ENCODE measurements at places on chromosomes 6 and 20.

DNA sequence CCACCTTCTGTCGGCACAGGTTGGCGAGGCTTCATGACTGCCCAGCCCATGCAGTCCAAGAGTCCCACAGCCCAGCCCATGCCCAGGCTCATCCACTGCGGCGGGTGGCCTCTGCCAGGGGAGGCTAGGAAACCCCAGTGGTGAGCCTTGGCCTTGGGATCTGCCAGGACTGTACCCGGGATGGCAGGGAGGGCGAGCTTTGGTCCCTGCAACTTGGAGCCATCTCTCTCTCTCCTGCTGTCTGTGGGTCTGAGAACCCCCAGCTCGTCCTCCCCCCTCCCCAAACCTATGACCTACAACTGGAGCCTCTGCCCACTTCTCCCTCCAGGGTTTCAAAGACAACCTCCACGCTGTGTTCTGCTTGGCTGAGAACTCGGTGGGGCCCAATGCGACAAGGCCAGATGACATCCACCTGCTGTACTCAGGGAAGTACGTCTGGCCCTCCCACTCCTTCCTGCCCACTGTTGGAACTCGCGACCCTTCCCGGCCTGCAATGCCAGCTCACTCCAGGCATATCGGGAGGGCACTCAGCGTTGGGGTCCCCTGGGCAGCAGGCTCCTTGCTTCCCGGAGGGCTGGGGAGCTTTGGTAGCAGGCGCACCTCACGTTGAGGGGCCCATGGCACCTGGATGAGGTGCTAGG is 19.7 kb downstream of the NPEPL1 start:
- DNase-seq, result no peak

GRCh38 chr6:137219664-137220252 is 573 bp upstream of the IFNGR1 start:
- DNase-seq, result no peak

DNA sequence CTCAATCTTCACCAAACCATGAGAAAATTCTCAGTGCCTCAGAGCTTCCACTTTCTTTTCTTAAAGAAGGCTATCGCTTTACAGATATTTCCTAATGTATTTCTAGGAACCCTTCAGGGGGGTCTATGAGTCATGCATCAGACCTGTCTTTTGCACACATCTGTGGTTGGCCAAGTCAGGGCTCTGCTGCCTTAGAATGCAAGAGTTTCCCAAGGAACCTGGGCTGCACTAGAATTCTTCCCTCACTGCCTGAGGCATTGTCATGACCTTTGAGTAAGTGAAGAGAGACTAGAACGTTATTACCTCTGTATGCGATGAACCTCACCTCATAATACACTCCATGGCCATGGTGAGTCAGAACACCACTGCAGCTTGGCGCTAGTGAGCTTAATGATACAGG is 365.0 kb upstream of the ID4 start:
- no peak for DNase-seq

DNA sequence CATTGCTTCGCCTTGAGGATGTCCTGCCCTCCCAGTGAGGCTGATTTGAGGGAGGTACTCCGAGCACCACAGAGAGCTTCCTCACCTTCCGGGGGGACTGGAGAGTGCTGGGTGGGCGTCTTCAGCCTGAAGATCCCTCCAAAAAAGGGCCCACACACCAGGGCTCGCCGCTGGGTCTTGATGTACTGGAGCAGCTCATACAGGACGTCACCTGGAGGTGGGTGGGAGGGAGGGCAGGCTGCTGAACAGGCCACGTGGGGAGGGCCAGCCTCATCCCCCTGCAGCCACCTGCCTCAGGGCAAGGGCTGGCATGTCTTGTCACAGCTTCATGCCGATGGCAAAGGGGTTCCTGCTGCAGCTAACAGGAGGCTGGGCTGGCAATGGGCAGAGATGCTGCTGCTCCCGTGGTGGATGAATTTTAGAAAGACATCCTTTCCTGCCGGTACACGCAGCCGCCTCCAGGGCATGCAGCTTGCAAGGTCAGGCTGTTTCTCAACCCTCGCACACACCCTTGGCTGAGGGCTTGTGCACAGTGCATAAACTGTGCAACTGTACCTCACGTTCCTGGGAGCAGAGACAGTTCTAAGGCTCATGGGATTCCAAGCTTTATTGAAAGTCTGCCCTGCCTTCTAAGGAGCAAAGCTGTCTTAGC is 14.0 kb downstream of the ETV7 start:
- DNase-seq, result no peak

GRCh38 chr6:112407101-112407590 is 60.0 kb downstream of the RFPL4B start:
- no peak for DNase-seq

DNA sequence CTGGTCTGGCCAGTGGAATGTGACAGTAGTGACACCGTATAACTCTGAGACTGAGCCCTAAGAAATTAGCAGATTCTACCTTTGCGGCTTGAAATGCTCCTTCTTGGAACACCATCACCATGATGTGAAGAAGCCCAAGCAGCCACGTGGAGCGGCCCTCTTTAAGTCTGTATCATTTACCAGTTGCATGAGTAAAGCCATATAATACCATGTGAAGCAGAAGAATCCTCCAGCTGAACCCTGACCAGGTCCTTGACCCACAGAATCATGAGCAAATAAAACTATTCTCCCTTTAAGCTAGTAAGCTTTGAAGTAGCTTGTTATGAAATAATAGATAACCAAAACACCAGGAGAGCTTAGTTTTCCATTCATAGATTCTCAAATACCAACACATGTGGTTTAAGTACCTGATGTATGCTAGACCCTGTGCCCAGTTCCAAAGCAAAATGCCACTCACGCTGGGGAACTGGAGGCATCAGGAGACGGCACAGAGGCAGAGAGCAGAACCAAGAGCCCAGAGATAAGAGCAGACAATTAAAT is 56.8 kb upstream of the SLC32A1 start:
- DNase-seq, result no peak

Data from activated CD4-positive, alpha-beta T cell treated with anti-CD3 and anti-CD28 coated beads for 4 hours (primary cell).